ENCODE measurements at places on chromosomes 13 and 19.

- peak; percentile 87 for DNase-seq
Measured at GRCh38 chr13:19864024-19864745, 736 bp upstream of the ZMYM5 start.

GRCh38 chr19:23262920-23263319 lies 12.7 kb upstream of the ZNF724 start:
- DNase-seq: no peak

- no peak for DNase-seq
Measured at GRCh38 chr13:46761866-46762265, 35.1 kb downstream of the ESD start.

GRCh38 chr19:45200568-45200967 lies 22.0 kb downstream of the BLOC1S3 start:
- DNase-seq: peak; percentile 58

- no peak for DNase-seq
Measured at GRCh38 chr19:1177322-1178114, 3.5 kb upstream of the SBNO2 start.

- peak; percentile 53 for DNase-seq
Measured at GRCh38 chr13:62933809-62934208, 1518.2 kb upstream of the PCDH20 start.

DNA sequence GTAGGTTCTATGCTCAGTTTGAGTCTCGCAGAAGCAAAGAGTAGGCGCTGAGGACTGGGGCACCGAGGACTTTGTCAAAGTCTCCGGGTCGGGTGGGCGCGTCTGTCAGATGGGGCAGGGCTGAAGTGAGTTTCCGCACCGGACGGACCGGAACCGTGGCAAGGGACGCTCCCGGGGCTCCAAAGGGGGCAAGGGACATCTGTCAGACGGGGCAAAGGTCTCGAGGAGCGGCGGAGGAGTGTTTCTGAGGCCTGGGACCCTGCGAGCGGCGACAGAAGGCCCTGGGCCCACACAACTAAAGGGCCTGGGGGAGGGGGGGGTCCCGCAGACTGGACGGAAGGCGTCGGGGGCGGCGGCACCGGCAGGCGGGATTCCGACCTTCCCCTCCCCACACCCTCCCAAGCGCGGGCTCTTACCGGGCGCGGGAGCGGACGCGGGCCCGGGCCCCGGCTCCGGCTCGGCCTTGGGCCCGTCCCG lies 13.3 kb upstream of the AKAP8L start:
- peak; percentile 56 for DNase-seq

- peak; percentile 57 for DNase-seq
Measured at GRCh38 chr19:13228561-13228960, 78.3 kb downstream of the IER2 start.

DNA sequence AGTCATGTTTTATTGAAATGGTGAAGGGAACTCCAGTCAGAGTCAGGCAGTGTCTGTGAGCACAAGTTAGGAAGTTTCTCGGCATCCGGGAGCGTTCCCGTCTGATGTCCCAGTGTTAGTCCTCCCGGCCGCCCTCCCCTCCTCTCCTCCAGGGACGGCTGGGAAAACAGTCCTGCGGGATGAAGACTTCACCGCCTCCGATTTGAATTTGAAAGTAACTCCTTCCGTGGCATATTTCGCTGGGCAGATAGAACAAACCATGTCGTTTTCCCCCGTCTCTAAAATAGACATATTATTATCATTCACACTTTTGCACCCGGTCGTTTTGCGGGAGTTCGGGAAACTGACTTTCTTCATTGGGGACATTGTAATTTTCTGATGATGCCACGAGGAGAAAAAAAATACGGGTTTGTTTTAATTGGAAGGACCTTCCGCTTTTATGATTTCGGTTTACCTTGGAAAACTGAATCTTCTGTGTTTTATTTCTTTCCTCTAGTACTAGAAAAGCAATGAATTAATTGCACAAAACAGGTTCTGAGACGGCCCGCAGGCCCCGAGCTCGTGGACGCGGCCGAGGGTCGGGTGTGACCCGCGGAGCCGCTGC lies 76.6 kb downstream of the ZIC5 start:
- no peak for DNase-seq

- no peak for DNase-seq
Measured at GRCh38 chr19:52566121-52566520, 4.0 kb upstream of the ZNF701 start.

DNA sequence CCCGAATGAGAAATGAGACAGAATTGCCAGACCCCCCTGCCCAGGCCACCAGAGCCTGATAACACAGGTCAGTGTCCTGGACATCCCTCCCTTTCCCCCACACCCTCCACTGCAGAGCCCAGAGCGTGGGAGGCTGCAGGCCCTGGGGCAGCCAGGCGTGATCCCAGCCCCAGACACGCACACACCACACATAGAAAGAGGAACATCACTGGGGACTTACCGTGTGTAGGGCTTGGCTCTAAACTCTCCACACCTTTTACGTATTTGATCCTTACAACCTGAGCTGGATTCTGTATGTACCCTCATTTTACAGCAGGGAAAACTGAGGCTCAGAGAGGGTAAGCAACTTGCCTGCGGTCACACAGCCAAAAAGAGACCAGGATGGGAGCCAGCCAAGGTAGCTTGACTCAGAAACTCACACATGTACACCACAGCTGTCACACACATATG lies 334 bp upstream of the ANGPTL6 start:
- no peak for DNase-seq

DNA sequence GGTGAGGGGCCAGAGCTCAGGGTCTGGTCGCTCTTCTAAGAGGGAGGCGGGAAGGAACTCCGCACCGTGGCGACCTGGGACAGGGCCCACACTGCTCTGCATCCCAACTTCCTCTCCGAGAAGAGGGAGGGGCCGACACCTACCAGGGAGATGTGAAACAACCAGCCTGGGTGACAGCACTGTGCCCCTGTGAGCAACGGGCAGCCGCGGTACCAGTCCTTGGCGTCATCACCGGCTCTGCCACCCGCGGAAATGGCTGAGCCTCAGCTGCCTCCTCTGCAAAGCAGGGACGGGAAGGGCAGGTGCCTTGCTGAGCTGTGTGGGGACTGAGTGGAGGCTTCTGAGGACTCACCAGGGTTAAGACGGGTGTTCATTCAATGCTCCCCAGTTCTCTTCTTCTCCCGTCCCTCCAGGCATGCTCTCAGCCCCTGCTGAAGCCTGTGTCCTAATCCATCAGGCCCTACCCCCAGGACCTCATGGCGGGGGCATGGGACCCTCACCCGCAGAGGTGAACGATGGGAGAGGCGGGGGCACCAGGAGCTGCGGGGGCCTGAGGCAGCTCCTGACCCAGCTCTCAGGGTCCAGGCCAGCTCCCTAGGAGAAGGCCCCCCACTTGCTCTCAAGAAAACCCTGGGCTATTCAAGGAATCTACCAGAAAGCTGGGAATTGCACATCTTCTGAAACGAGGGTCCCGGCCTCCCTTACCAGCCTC lies 9.3 kb downstream of the ZNF787 start:
- DNase-seq: no peak

DNA sequence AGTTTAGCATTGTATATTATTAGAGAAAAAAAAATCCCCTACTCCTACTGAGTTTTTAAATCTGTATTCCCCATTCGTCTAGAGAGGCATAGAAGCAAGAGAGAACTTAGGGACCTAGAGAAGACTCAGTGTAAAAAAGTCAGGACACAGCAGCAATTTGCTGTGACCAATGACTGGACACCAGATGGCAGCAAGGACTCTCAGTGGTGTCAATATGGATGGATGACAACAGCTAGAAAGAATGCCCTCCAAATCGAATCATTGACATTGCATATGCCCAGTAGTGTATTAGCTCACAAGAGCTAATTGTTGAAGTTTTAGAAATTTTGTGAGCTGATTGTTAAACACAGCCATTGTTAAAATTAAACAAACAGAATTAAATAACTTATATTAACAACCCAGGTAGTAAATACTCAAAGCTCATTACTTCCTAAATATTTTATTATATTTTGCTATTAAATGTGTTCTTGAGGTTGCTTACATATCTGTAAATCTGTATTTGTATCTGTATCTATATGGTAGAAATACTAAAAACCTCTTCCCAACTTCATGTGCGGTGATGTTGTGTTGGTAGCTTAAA lies 43.9 kb downstream of the SIAH3 start:
- DNase-seq: peak; percentile 80

- peak; percentile 24 for DNase-seq
Measured at GRCh38 chr19:6233827-6234511, 45.8 kb downstream of the MLLT1 start.

DNA sequence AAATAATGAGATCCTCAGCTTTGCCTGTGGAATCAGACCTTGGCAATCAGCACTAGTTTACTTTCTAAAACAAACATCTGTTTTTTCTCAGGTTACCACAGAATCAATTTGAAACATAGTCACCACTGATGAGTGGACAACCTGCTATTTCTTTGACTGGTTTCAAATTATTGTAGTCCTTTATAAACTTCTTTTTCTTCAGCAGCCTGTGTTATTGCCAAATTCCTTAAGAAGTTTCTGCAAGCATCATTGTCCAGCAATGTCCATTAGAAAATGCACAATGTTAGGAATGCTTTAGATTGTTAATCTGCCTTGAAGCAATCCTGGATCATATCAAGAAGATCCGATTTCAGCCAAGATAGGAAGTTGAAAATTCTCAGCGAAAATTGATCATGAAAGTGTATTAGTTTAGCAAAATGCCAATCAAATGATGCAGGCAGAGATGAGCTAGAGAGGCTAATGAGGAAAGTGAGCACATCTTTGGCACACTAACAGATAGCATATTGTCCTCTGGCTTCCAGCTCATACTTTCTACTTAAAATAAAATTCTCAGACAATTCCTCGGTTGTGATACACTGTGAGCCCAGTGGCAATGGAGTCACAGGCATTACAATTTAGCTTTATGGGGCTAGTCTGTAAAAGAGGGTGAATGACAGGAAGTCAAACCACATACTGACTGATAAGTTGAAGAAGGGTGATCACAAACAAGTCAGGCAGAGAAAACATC lies 270.6 kb downstream of the SLITRK6 start:
- no peak for DNase-seq

DNA sequence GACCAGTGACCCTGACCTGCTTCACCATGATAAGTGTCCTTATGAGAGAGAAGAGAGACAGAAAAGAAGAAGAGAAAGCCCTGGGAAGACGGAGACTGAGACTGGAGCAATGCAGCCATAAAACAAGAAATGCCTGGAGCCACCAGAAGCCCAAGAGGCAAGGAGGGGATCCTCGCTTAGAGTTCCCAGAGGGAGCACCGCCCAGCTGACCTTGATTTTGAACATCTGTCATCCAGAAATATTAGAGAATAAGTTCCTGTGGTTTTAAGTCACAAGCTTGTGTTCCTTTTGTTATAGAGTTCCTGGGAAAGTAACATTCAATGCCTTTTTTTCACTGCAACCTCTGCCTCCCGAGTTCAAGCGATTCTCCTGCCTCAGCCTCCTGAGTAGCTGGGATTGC lies 20.2 kb downstream of the CERS1 start:
- no peak for DNase-seq

GRCh38 chr13:113369189-113369588 lies 5.3 kb upstream of the GRTP1 start:
- DNase-seq: no peak

DNA sequence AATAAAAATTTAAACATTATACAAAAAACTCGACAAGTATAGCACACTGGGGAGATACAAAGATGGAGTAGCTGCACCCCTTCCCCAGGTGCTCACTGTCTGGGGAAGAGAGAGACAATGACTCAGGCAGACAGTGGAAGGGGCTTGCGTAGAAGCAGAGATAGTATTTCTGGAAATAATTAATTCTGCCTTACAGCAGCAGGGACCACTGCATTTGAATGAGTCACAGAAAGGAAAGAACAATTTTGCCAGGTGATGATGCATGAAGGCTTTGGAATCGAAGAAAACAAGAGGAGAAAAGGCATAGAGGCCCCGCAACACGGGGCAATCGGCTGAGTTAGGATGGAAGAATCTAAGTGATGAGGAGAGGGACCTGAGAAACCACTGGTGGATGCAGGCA lies 447.4 kb downstream of the EFNB2 start:
- no peak for DNase-seq

- DNase-seq: no peak
Measured at GRCh38 chr19:28977826-28978225, 235.1 kb downstream of the UQCRFS1 start.

DNA sequence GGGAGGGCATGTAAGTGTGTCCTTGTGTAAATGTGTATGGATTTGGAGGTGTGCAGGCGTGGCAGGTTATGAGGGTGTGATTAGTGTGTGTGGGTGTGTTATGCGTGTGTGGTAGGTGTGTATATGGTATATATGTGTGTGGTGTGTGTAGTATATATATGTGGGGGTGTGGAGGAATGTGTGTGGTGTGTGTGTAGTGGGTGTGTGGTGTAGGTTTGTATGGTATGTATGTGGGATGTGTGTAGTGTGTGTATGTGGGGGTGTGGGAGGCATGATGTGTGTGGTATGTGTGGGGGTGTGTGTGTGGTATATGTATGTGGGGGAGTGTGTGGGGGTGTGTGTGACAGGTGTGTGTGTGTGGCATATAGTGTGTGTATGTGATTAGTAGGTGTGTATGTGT lies 104.2 kb downstream of the SLC7A1 start:
- no peak for DNase-seq

GRCh38 chr19:1287354-1288225 lies 1.9 kb downstream of the EFNA2 start:
- DNase-seq: no peak

DNA sequence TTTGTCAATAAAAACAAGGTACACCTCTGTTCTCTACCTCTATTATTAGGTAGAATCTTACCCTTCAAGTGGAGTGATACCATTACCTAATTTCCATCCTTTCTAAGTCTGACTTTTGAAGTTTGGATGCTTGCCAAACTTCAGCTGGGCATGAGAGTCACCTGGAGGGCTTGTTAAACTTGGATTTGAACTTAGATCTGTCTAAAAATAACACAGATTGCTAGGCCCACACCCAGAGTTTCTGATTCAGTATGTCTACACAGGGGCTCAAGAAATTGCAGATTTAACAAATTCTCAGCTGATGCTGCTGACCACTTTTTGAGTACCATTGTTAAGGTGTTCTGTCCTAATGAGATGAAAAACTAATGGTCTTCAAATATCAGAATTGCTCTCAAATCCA lies 512.2 kb downstream of the LMO7 start:
- no peak for DNase-seq

DNA sequence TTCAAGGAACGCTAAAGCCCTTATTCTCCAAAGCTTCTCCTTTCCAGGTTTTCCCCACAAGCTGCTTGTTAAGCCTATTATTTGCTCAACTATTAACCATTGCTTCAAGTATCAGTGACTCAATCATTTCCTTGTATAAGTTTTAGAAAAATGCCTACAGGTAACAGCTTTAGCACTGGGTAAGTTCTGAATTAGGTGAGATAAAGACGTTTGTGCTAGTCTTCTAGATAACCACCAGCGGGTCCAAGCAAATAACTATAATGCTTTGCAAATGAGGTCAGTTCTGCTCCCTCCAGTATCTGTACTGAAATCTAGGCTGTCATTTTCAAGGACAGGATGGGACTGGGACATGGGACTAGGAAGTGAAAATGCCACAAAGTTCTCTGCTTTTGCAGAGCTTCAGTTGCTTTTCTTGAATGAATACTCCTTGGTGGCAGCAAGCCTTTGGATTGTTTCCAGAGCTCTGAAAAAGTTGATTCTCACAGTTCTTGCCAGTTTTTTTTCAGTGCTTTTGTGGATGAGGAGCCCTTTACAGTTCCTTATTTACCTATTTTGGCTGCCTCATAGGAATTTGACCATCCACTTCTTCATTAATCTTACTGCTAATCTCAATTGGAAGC lies 1487.7 kb downstream of the EFNB2 start:
- DNase-seq: no peak

Measured in NCI-H82 (cell line).